Type B pancreatic cell (in vitro differentiated cells): ENCODE measurements at places on chromosomes 7 and 10. TPM values are rescaled to one million over a fixed set of nuclear protein-coding genes. Genes with fewer than 3 reads are reported as not detected.

DNA sequence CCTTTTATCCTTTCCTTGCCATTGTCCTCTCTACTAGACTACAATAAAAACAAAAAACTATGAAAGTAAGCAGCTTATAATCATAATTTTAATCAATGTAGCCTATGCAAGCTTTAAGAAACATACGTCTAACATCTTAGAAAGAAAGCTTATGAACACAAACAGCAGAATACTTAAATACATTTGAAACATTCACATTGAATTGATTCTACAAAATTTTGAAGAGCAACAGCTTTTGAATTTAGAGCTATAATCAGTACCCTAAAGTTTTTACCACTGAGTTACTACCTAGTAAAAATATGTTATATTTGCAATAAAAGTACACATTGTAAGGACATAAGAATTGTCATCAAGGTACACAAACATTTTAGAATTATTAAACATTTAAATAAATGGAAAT, 7.2 kb downstream of the MEOX2 start:
- H3K27me3 ChIP-seq = peaks cover 27% of the 10 kb centered on the region
- H3K27ac ChIP-seq = no peak overlapping the region
- DNase-seq = no peak
- H3K4me3 ChIP-seq = no peak overlapping the region
- no peaks in the 10 kb centered on the region for H3K36me3 ChIP-seq

GRCh38 chr7:51190969-51191368, 125.6 kb downstream of the COBL start:
- H3K27me3 ChIP-seq = no peaks in the 10 kb centered on the region
- no peak for DNase-seq
- no peaks in the 10 kb centered on the region for H3K4me1 ChIP-seq

Gene SKIDA1
- total RNA-seq = 9.6 and 24.3 TPM in 2 replicates

Gene CPVL
- total RNA-seq = 30.2 and 44.2 TPM in 2 replicates

DNA sequence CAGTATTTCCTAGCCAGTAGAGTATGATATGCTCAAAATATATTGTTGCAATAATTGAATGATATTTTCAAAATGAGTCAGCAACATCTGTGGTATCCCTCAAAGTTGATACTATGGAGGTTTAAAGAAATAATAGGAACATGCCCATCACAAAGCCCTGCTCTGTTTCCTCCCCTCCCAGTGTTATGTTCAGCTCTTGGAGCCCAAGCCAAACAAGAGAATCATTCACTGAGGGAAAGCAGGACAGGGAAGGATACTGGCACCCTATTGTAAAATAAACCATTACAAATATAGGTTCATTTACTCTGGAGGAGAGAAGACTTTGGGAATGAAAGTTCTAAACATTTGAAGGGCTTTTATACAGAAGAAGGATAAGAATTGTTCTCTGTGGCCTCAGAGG, 37.6 kb downstream of the SORCS3 start:
- no peak overlapping the region for H3K27ac ChIP-seq
- H3K4me3 ChIP-seq = no peak overlapping the region
- H3K4me1 ChIP-seq = no peaks in the 10 kb centered on the region
- no peaks in the 10 kb centered on the region for H3K36me3 ChIP-seq
- peaks cover 42% of the 10 kb centered on the region for H3K27me3 ChIP-seq
- DNase-seq = no peak

Gene BMPR1A
- 63.3 and 84.7 TPM in 2 replicates for total RNA-seq

- no peak overlapping the region for H3K27ac ChIP-seq
- H3K4me1 ChIP-seq = no peaks in the 10 kb centered on the region
- no peak for DNase-seq
These were observed 214.2 kb downstream of the PRKG1 start for GRCh38 chr10:51288511-51288910.

DNA sequence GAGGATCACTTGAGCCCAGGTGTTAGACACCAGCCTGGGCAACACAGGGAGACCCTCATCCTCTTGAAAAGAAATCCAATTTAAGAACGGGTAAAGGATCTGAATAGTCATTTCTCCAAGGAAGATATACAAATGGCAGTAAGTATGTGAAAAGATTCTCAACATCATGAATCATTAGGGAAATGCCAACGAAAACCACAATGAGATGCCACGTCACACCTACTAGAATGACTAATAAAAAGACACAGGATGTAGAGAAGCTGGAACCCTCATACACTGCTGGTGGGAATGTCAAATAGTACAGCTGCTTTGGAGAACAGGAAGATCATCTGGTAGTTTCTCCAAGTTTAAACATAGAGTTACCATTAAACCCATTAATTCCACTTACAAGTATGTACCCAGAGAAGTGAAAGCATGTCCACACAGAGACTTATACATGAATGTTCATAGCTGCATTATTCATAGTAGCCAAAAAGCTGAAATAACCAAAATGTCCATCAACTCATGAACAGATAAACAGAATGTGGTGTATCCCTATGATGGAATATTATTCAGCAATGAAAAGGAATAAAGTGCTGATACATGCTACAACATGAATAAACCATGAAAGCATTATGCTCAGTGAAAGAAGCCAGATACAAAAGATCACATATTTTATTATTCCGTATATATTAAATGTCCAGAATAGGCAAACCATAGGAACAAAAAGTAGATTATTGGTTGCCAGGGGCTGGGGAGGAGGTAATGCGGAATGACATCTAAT, 13.1 kb upstream of the ZMIZ2 start:
- no peaks in the 10 kb centered on the region for H3K27me3 ChIP-seq
- no peak overlapping the region for H3K4me3 ChIP-seq
- no peaks in the 10 kb centered on the region for H3K4me1 ChIP-seq
- no peak for DNase-seq
- H3K36me3 ChIP-seq = no peaks in the 10 kb centered on the region

GRCh38 chr10:17217631-17218232, 10.3 kb upstream of the VIM start:
- H3K36me3 ChIP-seq = no peaks in the 10 kb centered on the region
- peaks cover 3% of the 10 kb centered on the region for H3K27me3 ChIP-seq
- peaks cover 37% of the 10 kb centered on the region for H3K4me1 ChIP-seq
- DNase-seq = no peak

DNA sequence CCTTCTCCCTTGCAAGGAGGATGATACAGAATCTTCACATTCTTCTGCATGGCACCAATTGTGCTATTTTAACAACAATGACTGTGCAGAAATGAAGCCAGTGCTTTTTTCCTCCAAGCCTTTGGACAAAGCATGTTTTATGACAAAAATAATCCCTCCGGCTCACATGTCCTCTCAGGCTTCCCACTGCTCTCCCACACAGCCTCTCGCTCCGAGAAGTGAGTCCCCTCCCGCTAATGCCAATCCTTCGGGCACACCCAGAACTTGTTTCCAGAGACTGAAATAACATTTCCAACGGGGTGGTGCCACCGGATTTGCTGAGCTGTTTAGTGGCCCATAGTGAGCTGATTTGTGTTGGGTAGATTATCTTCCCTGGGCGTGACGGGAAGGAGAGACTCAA, 35.8 kb downstream of the RBM17 start:
- DNase-seq = no peak
- H3K4me3 ChIP-seq = no peak overlapping the region
- H3K4me1 ChIP-seq = peaks cover 18% of the 10 kb centered on the region
- no peak overlapping the region for H3K27ac ChIP-seq
- peaks cover 4% of the 10 kb centered on the region for H3K36me3 ChIP-seq

Gene SPDYE8
- not detected in 2 replicates for total RNA-seq

Gene SYT15
- 1.2 and 1.3 TPM in 2 replicates for total RNA-seq

GRCh38 chr10:100805543-100806355, 60.4 kb downstream of the PAX2 start:
- no peak for DNase-seq
- no peak overlapping the region for H3K27ac ChIP-seq
- peaks cover 32% of the 10 kb centered on the region for H3K4me1 ChIP-seq
- no peaks in the 10 kb centered on the region for H3K36me3 ChIP-seq

- DNase-seq = no peak
- H3K4me1 ChIP-seq = peaks cover 18% of the 10 kb centered on the region
- H3K27me3 ChIP-seq = no peaks in the 10 kb centered on the region
- no peak overlapping the region for H3K4me3 ChIP-seq
- peaks cover 8% of the 10 kb centered on the region for H3K36me3 ChIP-seq
These were observed 78.8 kb downstream of the FAM13C start for GRCh38 chr10:59283456-59284091.

GRCh38 chr7:131689662-131690234, 133.3 kb upstream of the PODXL start:
- H3K27me3 ChIP-seq = peaks cover 60% of the 10 kb centered on the region
- peaks cover 12% of the 10 kb centered on the region for H3K4me1 ChIP-seq
- H3K27ac ChIP-seq = no peak overlapping the region
- H3K4me3 ChIP-seq = no peak overlapping the region
- H3K36me3 ChIP-seq = no peaks in the 10 kb centered on the region
- no peak for DNase-seq

- no peak overlapping the region for H3K27ac ChIP-seq
- H3K36me3 ChIP-seq = no peaks in the 10 kb centered on the region
- peaks cover 9% of the 10 kb centered on the region for H3K27me3 ChIP-seq
- H3K4me1 ChIP-seq = peaks cover 3% of the 10 kb centered on the region
- no peak overlapping the region for H3K4me3 ChIP-seq
- DNase-seq = no peak
These were observed 61.5 kb upstream of the ELMO1 start for GRCh38 chr7:37510043-37510634.

GRCh38 chr10:100774223-100774622, 28.8 kb downstream of the PAX2 start:
- no peak for DNase-seq
- H3K27ac ChIP-seq = no peak overlapping the region
- H3K4me1 ChIP-seq = peaks cover 12% of the 10 kb centered on the region
- peaks cover 39% of the 10 kb centered on the region for H3K27me3 ChIP-seq
- H3K36me3 ChIP-seq = no peaks in the 10 kb centered on the region

Gene STAG3
- 1.6 and 1.7 TPM in 2 replicates for total RNA-seq

GRCh38 chr7:69588773-69589172, 9.5 kb upstream of the AUTS2 start:
- no peak overlapping the region for H3K27ac ChIP-seq
- H3K36me3 ChIP-seq = no peaks in the 10 kb centered on the region
- no peaks in the 10 kb centered on the region for H3K4me1 ChIP-seq
- no peak overlapping the region for H3K4me3 ChIP-seq
- DNase-seq = no peak
- peaks cover 15% of the 10 kb centered on the region for H3K27me3 ChIP-seq

GRCh38 chr10:120813085-120813484, 38.1 kb upstream of the WDR11 start:
- peak overlapping the region; percentile 98 for H3K27ac ChIP-seq
- peaks cover 4% of the 10 kb centered on the region for H3K27me3 ChIP-seq
- no peaks in the 10 kb centered on the region for H3K36me3 ChIP-seq
- DNase-seq = no peak
- peak overlapping the region; percentile 75 for H3K4me3 ChIP-seq

DNA sequence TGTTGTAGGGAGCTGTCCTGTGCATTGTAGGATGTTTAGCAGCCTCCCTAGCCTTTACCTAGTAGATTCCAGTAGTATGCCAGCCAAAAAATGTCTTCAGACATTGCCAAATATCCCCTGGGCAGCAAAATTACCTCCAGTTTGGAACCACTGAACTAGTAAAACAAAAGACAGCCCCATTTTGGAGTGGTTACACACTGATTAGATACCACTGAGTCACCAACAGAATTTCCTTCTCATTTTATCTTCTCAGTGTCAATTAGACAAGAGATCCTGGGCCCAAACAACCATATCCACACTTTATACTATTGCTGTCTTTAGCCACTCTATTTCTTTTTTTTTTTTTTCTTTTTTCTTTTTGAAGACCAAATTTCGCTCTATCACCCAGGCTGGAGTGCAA, 3.5 kb upstream of the CCDC6 start:
- peaks cover 33% of the 10 kb centered on the region for H3K4me1 ChIP-seq
- H3K27me3 ChIP-seq = no peaks in the 10 kb centered on the region
- no peaks in the 10 kb centered on the region for H3K36me3 ChIP-seq
- no peak overlapping the region for H3K4me3 ChIP-seq

Gene MIOS
- 43.6 and 49.9 TPM in 2 replicates for total RNA-seq

GRCh38 chr10:77820349-77820748, 106.2 kb downstream of the DLG5 start:
- no peak for DNase-seq
- H3K4me3 ChIP-seq = no peak overlapping the region
- no peak overlapping the region for H3K27ac ChIP-seq
- H3K36me3 ChIP-seq = peaks cover 18% of the 10 kb centered on the region
- H3K27me3 ChIP-seq = no peaks in the 10 kb centered on the region

DNA sequence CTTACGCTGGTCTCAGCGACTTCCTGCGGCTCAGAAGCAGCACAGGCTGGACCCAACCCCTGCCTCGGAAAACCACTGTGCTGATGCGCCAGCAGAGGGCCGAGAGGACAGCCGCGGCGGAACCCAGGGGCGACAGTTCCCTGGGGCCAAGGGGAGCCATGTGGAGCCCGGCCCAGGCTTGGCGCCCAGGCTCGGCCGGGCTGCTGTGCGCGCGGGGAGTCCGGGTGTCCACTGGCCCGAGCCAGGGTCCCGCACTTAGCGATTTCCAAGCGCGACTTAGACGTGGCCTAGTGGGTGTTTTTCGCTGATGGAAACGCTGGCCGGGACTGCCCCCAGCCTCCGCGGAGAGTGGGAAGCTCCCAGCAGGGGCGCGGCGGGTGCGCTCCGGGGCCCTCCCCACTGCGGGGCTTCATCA, 18.6 kb upstream of the ZNF32 start:
- peaks cover 6% of the 10 kb centered on the region for H3K4me1 ChIP-seq
- no peak for DNase-seq
- H3K27ac ChIP-seq = no peak overlapping the region
- H3K27me3 ChIP-seq = peaks cover 62% of the 10 kb centered on the region
- no peaks in the 10 kb centered on the region for H3K36me3 ChIP-seq
- H3K4me3 ChIP-seq = no peak overlapping the region

GRCh38 chr7:123296965-123297364, 97.2 kb upstream of the SLC13A1 start:
- no peak overlapping the region for H3K4me3 ChIP-seq
- no peak for DNase-seq
- H3K27ac ChIP-seq = no peak overlapping the region
- no peaks in the 10 kb centered on the region for H3K4me1 ChIP-seq
- H3K27me3 ChIP-seq = no peaks in the 10 kb centered on the region

DNA sequence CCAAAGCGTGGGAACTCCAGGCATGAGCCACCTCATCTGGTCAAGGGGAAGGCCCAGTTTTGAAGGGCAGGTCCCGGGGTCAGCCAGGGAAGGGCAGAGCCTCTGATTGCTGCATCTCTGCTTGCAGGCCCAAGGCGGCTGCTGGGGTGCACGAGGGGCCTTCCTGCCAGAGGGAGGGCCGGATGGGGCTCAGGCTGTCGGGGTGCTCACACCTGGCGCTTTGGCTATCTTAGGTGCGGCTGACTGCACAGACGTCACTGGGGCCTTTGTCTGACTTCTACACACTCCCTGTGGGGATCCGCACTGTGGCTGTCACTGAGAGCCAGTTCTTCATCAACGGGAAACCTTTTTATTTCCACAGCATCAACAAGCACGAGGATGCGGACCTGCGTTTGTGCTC, 68.7 kb downstream of the ZNF727 start:
- no peak overlapping the region for H3K4me3 ChIP-seq
- H3K27me3 ChIP-seq = no peaks in the 10 kb centered on the region
- no peak for DNase-seq
- H3K4me1 ChIP-seq = no peaks in the 10 kb centered on the region
- no peak overlapping the region for H3K27ac ChIP-seq
- no peaks in the 10 kb centered on the region for H3K36me3 ChIP-seq
